Upper lobe of left lung (tissue), 6 donors: ENCODE measurements at places on chromosomes 11 and 22. TPM values are rescaled to one million over a fixed set of nuclear protein-coding genes. Genes with fewer than 3 reads are reported as not detected.

DNA sequence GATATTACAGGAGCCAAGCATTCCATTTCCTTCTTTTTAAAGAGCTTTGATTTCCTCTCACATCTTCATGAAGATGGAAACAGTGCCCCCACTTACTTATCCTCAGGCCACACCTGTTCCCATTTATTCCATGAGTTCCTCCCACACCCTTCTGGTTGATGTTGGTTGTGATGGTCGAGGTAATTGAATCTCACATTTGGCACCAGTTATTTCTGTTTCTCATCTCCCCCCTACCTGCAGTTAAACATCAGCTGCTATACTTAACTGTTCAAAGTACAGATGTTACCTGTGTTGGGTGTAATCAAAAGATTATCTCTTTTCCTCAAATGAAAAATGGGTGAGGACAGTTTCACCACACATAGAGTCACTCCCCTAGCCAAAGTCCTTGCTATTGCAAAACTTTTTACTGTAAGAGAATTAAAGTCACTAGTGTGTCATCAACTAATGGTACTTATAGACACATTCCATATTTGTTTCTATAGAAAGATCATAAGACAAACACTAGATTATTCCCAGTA, 1.9 kb downstream of the TMEM45B start:
- no peaks in the 10 kb centered on the region for H3K4me1 ChIP-seq
- no peaks in the 10 kb centered on the region for H3K36me3 ChIP-seq
- H3K4me3 ChIP-seq, result no peak overlapping the region
- no peaks in the 10 kb centered on the region for H3K27me3 ChIP-seq
- no peak for DNase-seq

GRCh38 chr11:118497831-118498230, 29.4 kb upstream of the TTC36 start:
- H3K27me3 ChIP-seq, result no peaks in the 10 kb centered on the region
- H3K36me3 ChIP-seq, result peaks cover 66% of the 10 kb centered on the region
- no peak overlapping the region for H3K27ac ChIP-seq

GRCh38 chr11:117643606-117644300, 153.3 kb downstream of the DSCAML1 start:
- no peak for DNase-seq
- H3K4me1 ChIP-seq, result no peaks in the 10 kb centered on the region
- H3K27me3 ChIP-seq, result no peaks in the 10 kb centered on the region
- no peak overlapping the region for H3K27ac ChIP-seq

DNA sequence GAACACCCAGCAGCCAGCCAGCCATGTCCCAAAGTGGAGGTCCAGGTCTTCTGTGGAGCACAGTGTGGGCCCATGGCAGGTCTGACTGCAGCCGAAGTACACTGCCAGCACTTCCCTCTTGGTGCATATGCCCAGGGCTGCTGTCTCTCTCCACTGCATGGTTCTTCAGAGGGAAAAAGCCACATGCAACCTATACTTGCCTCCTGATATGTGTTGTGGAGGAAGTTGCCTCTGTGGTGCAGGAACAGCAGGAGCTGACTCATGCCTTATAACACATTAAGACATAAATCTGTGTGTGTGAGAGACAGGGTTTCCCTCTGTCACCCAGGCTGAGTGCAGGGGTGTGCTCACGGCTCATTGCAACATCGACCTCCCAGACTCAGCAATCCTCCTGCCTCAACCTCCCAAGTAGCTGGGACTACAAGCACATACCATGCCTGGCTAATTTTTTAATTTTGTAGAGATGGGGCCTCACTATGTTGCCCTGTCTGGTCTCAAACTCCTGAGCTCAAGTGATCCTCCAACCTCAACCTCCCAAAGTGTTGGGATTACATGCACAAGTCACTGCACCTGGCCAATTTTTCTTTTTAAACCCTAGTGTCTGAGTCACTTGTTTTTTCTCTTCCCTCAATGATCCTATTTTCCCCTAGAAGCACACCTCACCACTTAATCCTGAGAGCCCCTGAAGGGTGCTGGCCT, 98.8 kb downstream of the MPPED2 start:
- H3K27ac ChIP-seq, result no peak overlapping the region
- H3K4me3 ChIP-seq, result no peak overlapping the region
- peak; percentile 44 for DNase-seq
- no peaks in the 10 kb centered on the region for H3K36me3 ChIP-seq
- no peaks in the 10 kb centered on the region for H3K27me3 ChIP-seq
- peaks cover 29% of the 10 kb centered on the region for H3K4me1 ChIP-seq

Gene FAM111B
- 5.0 TPM for total RNA-seq

Gene RNASEH2C
- total RNA-seq, result 66.0 TPM

Gene LGR4
- 7.0 TPM for total RNA-seq
